Testis (tissue), 5 donors: ENCODE measurements at places on chromosomes 6 and 20. TPM values are rescaled to one million over a fixed set of nuclear protein-coding genes. Genes with fewer than 3 reads are reported as not detected.

DNA sequence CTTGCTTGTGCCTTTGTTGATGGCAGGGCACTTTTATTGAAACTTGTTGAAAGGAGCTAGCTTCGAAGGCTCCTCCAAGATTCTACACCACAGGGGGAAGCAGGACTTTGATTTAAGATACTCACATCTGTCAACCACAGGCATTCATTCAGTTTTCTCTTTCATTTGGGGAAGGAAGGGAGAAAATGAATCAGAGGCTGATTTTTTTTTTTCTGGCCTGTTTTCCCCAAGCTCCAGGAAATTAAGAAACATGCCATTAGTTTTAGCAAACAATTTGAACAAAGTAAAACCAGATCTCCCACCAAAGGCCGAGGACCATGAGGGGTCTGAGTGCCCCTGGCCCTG, 8.7 kb upstream of the APCDD1L start:
- H3K27me3 ChIP-seq = no peaks in the 10 kb centered on the region
- no peaks in the 10 kb centered on the region for H3K4me1 ChIP-seq
- H3K36me3 ChIP-seq = no peaks in the 10 kb centered on the region
- no peak overlapping the region for H3K27ac ChIP-seq
- no peak overlapping the region for H3K4me3 ChIP-seq

DNA sequence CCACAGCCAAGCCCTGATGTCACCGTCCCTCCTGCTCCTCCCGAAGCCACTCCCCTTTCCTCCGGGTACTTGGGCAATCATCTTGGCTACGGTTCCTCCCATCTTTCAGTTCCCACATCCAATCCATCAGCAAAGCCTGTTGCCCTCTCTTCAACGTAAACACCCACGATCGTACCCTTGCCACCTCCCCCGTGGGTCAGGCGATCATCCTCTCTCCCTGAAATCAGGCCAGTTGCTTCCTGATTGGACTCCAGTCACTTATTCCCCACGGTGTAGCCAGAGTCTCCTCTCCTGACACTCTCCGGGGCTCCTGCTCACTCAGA, 44.5 kb downstream of the SULF2 start:
- H3K27ac ChIP-seq = no peak overlapping the region
- H3K27me3 ChIP-seq = no peaks in the 10 kb centered on the region

DNA sequence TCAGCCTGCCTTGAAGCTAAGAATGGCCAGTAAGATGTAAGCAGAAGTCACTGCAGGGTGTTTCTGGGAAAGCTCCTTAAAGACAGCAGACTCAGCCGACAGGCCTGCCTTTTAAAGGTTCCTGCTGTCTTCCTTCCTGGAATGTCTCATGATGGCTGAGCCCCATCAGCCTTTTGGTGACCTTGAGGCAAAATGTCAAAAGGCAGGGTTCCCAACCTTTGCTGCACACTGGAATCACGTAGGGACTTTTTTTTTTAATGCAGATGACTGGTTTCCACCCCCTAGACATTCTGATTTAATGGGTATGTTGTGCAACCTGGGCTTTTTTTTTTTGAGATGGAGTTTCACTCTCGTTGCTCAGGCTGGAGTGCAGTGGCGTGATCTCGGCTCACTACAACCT, 11.6 kb downstream of the MDGA1 start:
- H3K27ac ChIP-seq = no peak overlapping the region
- no peak for DNase-seq
- H3K4me3 ChIP-seq = no peak overlapping the region

Gene SAMD3
- 5.5 TPM for total RNA-seq
